Skin of body (tissue), 3 donors: ENCODE measurements at places on chromosomes 13 and 19.

DNA sequence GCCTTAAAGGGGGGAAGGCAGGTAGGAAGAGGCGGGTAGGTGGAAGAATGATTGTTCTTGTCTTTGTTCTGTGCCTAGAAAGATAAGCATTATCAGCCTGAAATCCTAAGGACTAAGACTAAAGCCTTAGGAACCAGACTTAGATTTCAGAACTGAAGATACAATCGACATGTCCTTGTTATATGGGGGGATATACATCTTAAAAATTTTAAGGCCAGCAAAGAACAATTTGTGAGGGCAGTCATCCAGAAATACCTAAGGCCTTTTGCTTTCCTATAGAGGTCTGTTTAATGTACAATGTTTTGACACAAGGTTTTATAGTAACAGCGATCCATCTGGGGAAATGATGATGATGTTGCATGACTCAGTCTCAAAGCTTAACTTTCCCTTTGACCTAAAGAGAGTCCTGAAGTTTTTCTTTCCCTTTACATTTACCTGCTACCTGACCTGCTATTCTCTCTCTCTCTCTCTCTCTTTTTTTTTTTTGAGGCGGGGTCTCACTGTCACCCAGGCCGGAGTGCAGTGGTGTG lies 20.2 kb upstream of the CEACAM6 start:
- no peak for DNase-seq

DNA sequence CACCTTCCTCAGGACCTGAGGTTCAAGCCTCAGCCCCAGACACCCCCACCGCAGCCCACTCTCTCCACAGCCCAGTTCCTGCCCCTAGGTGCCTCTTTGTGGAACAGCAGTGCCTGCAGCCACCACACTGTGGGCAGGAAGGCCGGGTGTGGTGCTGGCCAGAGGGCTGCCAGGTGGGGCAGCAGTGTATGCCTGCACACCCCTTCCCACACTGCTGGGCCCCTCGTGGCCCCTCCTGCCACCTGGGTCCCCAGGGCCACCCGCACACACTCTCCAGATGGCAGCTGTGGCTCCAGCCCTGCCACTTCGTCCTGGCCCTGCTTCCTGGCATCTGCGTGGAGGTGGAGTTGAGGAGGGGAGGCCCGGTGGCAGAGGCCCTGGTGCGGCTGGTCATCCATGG lies 35.1 kb downstream of the HPN start:
- no peak for DNase-seq

GRCh38 chr19:9865732-9866501 lies 30.8 kb downstream of the PIN1 start:
- no peak for DNase-seq

DNA sequence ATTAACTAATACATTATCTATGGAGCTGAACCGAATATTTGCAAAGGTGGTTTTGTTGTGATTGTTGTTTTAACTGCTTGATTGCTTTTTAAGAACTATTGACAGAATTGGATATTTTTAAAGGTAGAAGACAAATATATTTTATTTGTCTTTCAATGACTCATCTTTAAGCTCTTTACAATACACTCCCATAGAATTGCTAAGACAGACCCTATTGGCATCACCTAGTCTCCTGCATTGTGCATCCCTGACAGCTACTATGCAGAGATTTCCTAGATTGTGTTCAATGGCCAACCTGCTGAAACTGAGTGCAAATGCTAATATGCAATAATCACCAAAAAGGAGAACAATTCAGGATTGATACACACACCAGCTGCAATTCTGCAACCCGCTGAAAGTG lies 19.7 kb upstream of the SCEL start:
- DNase-seq = no peak

DNA sequence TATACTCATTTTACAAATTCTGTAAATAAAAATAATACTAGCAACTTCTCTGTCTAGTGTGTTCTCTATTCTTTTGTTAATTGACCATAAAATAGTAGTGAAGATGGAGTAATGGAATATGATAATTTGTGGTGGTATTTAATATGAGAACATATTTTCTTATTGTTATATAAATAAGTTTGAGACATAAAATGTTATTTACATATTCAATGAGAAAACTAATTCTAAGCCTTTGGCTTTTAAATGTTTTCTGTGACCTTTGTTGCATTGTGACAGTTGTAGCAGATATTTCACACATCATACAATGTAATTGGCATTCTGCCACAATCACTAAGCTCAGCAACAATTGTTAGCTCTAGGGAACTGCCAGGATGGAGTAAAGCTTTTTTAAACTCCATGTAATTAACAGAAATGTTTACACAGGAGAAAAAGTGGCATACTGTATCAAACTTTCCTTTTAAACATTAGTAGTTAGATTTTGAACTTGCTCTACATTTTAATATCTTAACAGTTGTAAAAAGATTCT lies 562.1 kb upstream of the PCDH9 start:
- peak; percentile 5 for DNase-seq

- DNase-seq = no peak
These were observed 12.5 kb downstream of the GADD45B start for GRCh38 chr19:2488405-2488941.

GRCh38 chr19:45713141-45713540 lies 17.6 kb downstream of the FBXO46 start:
- no peak for DNase-seq

DNA sequence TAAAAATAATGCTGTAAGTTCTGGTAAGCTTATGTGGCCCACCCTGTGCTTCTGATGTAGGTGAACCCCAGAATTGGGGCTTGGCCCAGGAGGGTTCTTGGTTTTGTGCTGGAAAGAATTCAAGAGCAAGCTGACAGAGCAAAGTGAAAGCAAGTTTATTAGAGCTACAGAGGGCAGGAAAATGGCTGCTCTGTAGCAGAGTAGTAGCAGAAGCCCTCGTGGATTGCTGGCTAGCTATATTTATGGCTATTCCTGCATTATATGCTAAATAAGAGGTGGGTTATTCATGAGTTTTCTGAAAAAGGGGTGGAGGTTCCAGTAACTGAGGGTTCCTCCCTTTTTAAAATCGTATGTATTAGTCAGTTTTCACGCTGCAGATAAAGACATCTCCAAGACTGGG lies 20.6 kb upstream of the ZNF599 start:
- no peak for DNase-seq

DNA sequence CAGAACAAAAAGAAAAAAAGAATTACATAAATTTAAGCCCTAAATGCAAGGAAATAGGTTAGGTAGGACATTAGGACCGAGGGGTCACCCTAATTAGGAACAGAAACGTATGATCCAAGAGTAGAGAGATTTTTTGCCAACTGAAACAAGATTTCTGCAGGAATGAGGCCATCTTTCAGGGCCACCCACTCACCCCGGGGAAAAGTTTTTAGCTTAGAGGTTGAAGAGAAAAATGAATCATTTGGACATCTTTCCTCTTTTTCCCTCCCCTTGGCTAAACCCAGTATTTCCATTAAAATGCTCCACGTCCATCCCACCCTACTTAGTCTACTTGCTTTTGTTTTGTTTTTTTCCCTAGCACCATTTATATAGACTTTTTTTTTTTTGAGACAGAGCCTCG lies 10.6 kb upstream of the PNMA8A start:
- peak; percentile 87 for DNase-seq

DNA sequence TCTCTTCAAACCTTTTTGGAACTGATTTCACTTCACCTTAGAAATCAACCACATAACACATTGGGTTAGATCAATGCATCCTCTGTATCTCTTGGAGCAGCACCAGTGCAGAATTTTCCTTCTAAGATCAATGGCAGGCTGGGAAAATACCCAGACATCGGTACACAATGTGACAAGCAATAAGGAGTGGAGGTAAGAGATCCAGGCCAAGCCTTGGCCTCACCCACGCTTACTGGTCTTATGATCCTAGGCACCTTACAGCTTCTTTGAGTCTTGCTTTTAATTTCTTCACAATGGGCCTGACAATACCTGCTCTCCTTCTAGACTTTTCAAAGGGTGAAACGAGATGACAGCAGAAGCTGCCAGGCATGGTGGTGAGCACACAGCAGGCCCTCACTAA lies 232.0 kb downstream of the LACC1 start:
- DNase-seq = no peak

- peak; percentile 25 for DNase-seq
These were observed 128.8 kb downstream of the STK24 start for GRCh38 chr13:98447881-98448641.

GRCh38 chr13:110949628-110950027 lies 34.8 kb upstream of the ANKRD10 start:
- no peak for DNase-seq

DNA sequence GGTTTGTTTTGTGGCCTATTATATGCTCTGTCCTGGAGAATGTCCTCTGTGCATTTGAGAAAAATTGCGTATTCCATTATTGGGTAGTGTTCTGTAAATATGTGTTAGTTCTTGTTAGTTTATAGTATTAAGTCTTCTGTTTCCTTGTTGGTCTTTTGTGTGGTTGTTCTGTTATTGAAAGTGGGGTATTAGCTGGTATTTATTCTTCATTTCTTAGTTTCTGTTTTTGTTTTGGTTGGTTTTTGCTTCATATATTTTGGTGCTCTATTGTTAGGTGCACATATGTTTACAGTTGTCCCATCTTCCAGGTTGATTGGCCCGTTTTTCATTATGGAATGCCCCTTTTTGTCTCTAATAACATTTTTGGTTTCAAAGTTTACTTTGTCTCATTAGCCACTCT lies 77.3 kb downstream of the DNAJC15 start:
- no peak for DNase-seq

- no peak for DNase-seq
These were observed 338 bp downstream of the SLC35E1 start for GRCh38 chr19:16571822-16572331.

DNA sequence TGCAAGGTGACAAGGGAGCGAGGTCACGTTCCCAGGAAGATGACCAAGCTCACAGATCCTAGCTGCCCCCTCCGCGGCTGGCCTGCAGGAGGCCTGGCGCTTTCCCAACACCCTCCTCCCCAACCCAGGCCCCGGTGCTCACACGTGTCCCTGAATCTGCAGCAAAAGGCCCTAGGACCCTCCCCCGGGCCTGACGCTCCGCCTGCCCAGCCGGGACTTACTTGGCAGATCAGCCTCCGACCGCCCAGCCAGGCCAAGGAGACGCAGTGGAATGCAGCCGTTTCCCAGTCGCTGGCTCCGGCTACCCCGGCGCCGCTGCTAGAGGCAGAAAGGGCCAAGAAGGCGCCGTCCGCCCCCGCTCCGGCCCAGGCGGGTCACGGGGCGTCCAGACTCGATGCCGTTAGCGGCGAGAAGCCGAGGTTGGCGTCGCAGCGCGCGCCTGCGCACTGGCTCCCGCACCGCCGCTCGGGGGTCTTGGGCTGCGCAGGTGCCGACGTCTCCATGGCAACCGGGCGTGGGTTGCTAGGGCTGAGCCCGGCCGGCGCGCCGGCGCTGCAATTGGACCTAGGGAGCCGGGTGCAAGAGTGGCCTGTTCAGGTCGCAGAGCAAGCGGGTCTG lies at the start of gene PNMA8A:
Gene PNMA8A (minus strand): TSS at position 448 of the 618 bp plus-strand sequence. CDS start 528 bp downstream, outside the sequence.
- peak; percentile 70 for DNase-seq

DNA sequence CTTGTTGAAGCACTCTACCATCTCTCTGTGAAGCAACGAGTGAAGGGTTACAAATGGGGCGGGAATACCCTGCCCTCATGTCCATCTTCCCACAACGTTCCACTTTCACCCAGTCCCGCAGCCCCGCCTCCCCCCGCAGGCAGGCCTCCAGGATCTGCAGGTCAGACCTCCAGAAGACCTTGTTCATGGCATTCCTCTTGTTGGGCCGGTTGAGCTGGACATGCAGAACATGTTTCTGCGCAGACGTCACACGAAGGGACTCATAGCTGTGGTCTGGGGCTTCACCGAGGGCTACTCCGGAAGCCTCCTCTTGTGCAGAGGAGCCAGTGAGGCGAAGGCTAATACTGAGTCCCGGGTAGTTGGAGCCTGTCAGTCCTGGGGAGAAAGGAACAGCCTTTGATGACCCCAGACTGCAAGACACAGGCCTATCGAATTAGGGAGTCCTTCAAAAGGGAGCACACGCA lies 420 bp downstream of the ECH1 start:
- DNase-seq = peak; percentile 27

DNA sequence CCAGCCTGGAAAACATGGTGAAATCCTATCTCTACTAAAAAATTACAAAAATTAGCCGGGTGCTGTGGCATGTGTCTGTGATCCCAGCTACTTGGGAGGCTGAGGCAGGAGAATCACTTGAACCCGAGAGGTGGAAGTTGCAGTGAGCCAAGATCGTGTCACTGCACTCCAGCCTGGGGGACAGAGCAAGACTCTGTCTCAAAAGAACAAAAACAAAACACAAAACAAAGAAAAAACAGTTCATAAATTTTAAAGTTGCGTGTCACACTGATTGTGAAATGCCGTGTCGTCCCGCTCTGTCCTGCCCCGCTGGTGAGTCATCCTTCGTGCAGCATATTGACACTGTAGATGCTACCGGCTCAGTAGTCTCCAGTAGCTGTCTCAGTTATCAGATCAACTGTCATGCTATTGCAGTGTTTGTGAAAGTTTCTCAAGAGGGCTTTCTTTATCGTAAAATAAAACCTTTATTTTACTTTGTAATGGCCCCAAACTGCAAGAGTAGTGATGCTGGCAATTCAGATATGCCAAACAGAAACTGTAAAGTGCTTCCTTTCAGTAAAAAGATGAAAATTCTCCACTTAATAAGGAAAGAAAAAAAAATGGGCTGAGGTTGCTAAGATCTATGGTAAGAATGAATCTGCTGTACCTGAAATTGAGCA lies 36.4 kb upstream of the IGFL1 start:
- no peak for DNase-seq

- no peak for DNase-seq
These were observed at the start of gene VAV1 for GRCh38 chr19:6772028-6772865. Gene VAV1, plus strand, starts transcription at chr19:6772708. Its CDS starts 100 bp downstream, at chr19:6772808.

DNA sequence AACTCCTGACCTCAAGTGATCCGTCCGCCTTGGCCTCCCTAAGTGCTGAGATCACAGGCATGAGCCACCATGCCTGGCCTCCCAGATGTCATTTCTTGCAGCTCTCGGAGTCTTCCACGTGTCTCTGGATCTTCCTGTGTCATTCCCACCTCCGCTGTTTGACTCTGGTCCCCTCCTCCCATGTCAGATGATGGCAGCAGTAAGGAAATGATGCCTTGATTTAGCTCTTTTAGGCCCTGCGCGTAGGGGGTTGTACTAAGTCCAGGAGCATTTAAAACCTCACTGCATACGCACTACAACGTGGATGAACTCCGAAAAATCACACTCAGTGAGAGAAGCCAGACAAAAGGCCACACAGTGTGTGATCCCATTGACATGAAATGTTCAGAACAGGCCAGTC lies 113.1 kb downstream of the GNG7 start:
- DNase-seq = no peak

DNA sequence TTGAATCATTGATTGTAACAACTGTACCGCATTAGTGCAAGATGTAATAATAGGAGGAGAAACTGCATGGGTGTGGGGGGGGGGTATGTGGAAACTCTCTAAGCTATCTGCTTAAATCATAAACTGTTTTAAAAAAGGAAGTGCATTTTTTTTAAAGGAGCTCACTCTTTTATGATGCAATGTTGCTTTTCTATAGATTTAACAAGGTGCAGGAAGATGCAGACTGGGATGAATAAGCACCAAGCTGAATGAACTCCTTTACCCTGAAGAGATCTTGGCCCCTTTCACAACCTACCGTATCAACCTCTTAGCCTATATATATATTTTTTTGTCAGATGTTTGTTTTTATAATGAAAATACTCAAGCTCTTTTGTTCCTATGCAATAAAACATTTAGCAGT lies 95.9 kb downstream of the AKAP11 start:
- DNase-seq = no peak
